ENCODE measurements at places on chromosomes 4 and X.

DNA sequence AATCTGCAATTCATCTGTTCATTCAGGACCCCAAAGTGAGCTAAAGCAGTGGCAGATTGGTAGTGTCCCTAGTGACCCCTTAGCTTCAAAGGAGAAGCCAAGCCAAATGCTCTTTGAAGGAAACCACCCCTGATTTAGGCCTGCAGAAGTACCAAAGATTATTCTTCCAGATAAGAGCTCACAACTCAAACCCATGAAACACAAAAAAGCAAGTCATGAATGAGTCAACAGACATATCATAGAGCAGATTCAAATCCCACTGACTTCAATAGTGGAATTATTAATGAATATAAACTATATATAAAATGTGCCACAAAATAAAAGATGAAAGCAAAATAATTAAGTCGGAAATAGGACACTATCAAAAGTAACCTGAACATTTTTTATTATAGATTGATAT, 197.6 kb downstream of the SCFD2 start:
- no peak for DNase-seq

- no peak for DNase-seq
Measured at GRCh38 chrX:70176938-70177533, at the start of gene DGAT2L6. TSS of gene DGAT2L6 (plus strand) at chrX:70177483. CDS start at chrX:70177583, 100 bp downstream.

DNA sequence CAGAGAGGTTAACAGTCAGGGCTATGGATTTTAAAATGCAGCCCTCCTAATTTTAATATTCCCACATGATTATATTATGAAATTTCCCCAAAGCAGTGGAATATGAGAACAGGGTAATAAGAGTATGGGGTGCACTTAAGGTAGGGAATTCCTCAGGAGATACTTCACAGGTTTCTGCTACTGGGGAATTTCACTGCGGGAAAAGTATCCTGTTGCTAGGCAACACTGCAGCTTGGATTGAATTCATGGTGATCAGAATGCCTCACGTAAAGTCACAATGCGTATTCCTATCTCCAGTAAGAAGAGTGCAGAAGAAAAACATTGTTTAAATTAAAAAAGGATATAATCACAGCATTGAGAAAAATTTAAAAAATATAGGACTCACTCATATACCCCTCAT, 398.1 kb upstream of the RPS6KA3 start:
- DNase-seq, result no peak

- DNase-seq, result no peak
Measured at GRCh38 chr4:164989471-164989870, 12.0 kb upstream of the TRIM61 start.

- DNase-seq, result no peak
Measured at GRCh38 chr4:179124957-179125356, 1682.7 kb upstream of the AGA start.

GRCh38 chr4:17912011-17912410, 101.2 kb downstream of the NCAPG start:
- no peak for DNase-seq

All from hepatic stellate cell (primary cell).